ENCODE measurements at places on chromosomes 2 and 18.

DNA sequence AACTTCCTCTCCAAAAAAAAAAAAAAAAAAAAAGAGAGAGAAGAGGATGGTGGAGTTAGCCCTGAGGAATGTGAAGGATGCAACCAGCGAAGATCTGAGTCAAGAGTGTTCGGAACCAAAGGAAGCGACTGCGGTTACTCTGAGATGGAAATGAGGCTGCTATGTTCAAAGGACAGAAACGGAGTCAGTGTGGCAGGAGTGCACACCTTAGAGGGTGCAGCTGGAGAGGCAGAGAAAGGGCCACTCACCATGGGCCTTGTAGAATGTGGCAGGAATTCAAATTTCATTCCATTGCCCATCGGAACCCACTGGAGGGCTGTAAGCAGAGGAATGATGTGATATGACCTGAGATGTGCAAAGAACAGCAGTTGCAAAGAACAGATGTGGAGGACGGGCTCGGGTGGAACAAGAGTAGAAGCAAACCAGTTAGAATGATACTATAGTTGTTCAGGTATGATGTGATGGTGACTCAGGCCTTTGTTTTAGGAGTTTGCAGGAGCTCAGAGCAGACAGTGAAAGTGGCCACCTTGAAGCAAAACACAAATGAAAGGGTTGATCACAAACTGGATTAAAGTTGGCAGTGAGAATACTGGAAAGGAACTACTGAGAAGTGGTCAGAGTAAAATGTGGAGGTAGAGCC, 22.6 kb downstream of the ITGA6 start:
- H3K4me1 ChIP-seq, result peaks cover 7% of the 10 kb centered on the region
- DNase-seq, result no peak
- H3K4me3 ChIP-seq, result no peak overlapping the region
- H3K27me3 ChIP-seq, result no peaks in the 10 kb centered on the region
- no peaks in the 10 kb centered on the region for H3K36me3 ChIP-seq

DNA sequence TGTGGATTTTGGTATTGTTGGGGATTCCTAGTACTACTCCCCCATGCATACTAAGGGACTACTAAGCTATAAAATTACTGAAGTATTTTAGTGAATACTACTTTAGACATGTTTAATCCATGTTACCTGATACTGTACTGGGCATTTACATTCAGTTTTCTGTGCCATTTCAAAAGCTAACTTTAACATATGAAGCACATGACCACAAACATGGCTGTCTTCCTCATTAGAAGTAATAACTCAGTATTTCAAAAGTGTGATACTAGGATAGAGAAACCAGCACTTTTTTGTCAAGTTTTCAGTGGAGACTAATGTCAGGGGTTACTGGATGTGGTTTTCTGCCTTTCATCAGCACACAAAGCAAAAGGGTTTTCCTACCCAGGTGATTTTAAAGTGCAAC, 27.9 kb downstream of the WDR33 start:
- no peak overlapping the region for H3K4me3 ChIP-seq
- no peaks in the 10 kb centered on the region for H3K36me3 ChIP-seq
- H3K4me1 ChIP-seq, result no peaks in the 10 kb centered on the region
- no peak for DNase-seq
- H3K27ac ChIP-seq, result no peak overlapping the region
- H3K27me3 ChIP-seq, result no peaks in the 10 kb centered on the region

GRCh38 chr2:26088038-26088643, 54.3 kb downstream of the RAB10 start:
- H3K4me3 ChIP-seq, result no peak overlapping the region
- no peaks in the 10 kb centered on the region for H3K4me1 ChIP-seq
- no peaks in the 10 kb centered on the region for H3K36me3 ChIP-seq
- no peak overlapping the region for H3K27ac ChIP-seq
- no peak for DNase-seq
- H3K27me3 ChIP-seq, result no peaks in the 10 kb centered on the region

GRCh38 chr2:216842636-216843035, 17.2 kb downstream of the TNP1 start:
- no peak for DNase-seq
- no peaks in the 10 kb centered on the region for H3K4me1 ChIP-seq
- no peak overlapping the region for H3K27ac ChIP-seq
- H3K36me3 ChIP-seq, result no peaks in the 10 kb centered on the region
